ENCODE measurements at places on chromosomes 12 and 14.

DNA sequence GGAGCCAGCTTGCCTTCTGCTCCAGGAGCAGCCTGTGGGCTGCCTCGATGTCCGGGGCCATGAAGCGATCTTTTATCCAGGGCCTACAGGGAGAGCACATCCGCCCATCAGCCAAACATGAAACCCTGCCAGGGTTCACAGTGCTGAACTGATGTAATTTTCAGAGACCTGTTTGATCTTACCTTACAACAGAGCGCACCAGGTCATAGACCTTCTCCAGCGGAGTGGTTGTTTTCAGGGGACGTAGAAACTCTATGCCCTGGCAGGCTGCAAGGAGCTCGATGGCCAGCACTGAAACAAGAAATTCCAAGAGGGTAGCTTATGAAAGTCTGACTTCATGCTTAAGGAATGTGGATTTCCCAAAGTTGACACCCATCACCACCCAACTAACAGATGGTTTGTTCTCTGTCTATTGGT lies 19.7 kb downstream of the HAL start:
- DNase-seq = peak; percentile 24

DNA sequence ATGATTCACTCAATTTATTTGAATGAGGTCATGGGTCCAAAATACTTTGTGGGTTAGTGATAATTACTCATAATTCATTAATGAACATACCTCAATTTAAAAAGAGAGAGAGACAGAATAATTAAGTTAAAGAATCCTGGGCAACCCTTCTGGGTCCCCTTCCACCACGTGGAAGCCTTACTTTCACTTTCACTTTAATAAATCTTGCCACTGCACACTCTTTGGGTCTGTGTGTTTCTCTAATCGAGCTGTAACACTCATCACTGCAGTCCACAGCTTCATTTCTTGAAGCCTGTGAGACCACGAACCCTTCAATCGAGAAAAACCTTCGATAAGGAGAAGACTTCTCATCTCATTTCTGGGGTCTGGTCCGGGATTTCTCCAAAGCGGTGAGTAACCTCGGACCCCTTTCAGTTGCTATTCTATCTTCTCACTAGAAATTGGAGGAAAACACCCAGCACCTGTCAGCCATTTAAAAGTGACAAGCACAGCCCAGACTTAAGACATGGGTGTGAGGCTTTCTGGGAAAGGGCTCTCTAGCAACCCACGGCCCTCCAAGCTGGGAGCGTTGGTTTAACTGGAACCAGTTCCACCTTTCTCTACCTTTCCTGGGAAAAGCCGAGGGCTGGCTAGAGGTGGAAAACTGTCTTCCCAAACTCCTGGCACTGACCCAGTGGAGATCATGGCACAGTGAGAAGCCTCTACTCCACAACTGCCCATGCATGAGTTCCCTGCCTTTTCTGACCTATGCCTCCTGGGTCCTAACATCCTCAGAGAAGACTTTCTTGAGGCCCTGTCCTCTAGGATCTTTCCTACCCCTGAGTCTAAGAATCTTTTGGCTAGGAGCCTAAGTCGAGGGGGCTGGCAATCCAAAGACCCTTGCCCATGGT lies 148.8 kb upstream of the ATF7IP start:
- DNase-seq = no peak

DNA sequence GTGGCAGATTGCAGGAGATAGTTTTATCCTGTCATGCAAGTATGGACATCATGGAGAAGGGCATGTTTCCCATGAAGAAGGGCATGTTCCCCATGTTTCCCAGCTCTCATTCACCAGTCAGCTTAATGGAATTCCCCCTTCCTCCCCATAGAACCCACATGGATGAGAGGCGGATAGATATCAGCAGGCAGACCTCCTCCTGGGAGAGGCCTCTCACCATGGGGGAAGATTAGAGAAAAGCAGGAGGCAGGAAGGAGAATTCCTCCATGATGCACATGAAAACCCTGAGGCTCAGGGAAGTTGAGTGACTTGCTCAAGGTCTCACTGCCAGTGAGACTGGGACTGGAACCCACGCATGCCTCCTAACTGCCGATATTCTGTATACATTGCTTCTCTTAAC lies 92.9 kb upstream of the FOXN3 start:
- DNase-seq = no peak

DNA sequence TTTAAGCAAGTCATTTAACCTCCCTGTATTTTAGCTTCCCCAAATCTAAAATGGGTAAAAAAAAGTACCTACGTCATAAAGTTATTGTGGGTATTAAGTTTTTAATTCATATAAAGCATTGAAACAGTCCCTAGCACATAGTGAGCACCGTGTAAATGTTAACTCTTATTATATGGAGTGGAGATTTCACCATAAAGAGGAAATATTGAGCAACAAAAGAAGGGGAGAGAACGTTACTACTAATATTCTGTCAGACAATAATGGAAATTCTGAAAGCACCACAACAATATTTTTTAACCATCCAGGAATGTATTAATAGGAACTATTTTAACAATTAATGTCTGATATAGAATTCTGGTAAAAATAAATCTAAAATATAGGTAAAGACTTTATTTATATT lies 7.8 kb upstream of the CD163L1 start:
- DNase-seq = no peak

GRCh38 chr12:76533331-76533730 lies 26.2 kb downstream of the OSBPL8 start:
- DNase-seq = no peak

- DNase-seq = no peak
Measured at GRCh38 chr12:78034025-78034424, 203.3 kb downstream of the NAV3 start.

DNA sequence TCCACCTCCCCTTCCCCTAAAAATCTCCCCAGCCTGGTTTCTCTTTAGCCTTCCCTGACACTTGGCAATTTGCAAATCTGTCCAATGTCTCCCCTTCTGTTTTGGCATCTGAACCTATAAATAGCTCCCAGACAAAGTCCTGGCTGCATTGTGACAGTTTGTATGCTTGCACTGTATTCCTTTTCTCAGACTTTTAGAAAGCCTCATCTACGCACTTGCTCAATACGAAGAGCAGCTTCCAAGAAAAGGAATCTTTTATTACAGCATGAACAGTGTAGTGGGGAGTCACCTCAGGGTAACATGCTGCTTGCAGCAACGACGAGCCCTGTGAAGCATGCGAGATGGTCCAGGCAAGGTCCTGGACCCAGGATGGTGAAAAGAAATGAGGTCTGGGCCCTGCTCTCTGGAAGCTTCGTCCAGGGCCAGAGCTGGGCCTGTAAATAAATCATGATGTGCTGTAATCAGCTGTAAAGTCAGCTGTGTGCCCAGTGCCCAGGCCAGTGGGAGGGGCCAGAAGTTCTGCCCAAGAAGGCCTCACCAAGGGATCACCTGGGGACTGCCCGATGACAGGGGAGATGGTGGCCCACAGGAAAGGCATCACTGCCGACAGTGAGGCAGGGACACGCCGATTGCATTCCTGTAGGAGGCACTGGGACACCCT lies 88.3 kb downstream of the RIN3 start:
- no peak for DNase-seq

- no peak for DNase-seq
Measured at GRCh38 chr12:125193376-125194152, 128.3 kb downstream of the AACS start.

DNA sequence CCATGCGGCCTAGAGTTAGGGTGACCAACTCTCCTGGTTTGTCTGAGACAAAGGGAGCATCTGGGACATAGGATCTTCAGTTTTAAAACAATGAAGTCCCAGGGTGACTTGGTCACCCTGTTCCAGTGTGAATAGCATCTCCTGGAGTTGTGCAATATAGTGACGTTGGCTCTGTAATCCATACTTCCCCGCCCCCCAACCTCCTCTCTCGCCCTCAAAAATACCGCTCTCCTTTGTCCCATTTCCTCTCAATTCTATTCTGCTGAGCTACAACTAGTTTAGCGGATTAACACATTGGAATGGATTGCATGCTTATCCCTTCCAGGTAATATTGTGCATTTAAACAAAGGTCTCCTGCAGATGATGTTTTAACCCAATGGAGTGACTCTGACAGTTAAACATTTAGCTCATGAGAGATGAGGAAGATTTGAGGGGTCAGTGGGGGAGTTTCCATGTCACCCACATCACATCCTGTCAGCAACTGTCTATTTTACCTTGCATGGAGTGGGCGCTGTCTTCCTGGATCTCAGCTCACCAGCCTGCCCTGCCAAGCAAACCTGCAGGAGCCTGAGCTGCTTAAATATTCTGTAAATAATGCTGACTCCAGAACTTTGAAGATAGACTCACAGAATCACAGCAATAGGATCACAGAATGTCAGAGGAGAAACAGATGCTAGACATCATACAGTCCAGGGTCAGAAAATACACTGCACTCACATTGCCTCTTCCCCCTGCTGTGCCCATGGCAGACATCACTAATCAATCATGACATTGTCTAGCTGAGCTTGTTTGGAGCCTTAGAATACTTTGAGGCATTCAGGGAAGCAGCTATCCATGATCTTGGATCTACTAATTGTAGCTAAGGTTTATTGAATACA lies 43.0 kb downstream of the MAP1LC3B2 start:
- DNase-seq = no peak

DNA sequence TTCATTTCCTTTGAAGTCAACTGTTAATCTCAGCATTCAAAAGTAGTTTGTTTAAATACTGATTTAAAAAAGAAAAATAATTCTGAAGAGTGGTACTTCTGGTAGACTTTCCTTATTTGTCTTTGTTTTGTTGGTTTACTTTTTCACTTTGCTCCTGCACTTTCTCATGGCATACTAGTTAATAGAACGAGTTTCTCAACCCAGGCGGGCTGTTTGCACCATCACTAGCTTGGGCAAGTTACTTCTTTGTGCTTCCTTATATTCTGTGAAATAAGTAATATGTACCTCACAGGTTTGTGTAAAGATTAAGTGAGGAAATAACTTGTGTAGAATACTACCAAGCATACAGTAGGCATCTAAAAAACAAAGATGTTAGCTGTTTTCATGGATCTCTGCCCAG lies 45.5 kb downstream of the SLC38A6 start:
- DNase-seq = no peak

DNA sequence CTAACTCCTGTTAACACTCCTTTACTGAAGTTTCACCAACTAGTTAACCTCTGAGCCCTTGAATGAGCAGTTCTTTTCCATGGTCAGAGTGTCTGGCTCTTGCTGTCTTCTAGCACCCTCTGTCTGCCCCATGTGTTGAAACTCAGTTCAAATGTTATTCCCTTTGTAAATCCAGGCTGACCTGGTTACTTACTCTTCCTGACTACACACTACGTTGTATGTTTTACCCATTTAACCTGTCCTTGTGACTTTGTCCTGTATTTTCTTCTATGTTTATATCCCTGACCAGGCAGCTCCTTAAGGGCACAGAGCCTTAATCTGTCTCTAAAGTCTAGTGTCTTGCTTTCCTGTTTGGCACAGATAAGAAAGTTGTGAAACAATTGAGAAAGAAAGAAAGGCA lies 389.0 kb upstream of the RPL10L start:
- no peak for DNase-seq

GRCh38 chr14:95835121-95835730 lies 41.4 kb upstream of the TUNAR start:
- no peak for DNase-seq

- DNase-seq = no peak
Measured at GRCh38 chr14:20631023-20631879, 10.2 kb downstream of the OR6S1 start.

GRCh38 chr14:99574099-99574880 lies 29.7 kb downstream of the CCDC85C start:
- peak; percentile 58 for DNase-seq

- no peak for DNase-seq
Measured at GRCh38 chr12:1182069-1182468, 191.0 kb downstream of the ERC1 start.

DNA sequence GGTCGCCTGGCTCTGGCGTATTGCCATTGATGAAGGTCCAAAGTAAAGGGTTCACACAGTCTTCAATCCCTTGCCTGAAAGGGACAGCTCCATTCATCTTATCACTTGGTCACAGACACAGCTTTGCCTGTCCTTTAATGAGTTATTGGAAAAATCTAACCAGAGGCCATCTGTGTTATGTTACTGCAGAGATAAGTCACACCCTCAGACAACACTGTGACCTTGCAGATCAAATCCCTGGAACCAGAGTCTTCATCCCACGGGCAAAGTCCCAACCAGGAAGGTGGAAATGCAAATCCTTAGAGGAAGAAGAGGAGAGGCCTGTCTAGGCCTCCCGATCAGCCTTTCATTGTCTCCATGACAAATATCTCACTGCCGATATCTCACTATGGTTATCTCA lies 68.3 kb upstream of the SCN8A start:
- no peak for DNase-seq

DNA sequence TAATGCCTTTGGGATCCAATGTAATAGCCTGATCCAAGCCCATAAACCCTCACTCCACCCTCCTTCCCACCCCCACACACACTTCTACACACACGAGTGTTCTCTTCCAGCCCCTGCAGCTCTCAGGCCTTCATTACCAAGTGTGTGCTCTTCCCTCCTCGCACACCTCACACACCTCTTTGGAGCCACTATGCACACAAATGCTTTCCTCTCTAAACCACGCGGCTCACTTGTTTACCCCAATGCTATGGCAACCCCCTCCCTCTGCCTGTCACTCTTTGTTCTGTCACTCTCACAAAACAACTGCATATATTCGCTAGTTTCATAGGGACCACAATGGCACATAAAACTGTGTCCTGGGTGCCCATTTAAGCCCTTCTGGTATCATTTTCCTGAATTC lies 35.1 kb downstream of the PPP2R5E start:
- no peak for DNase-seq

DNA sequence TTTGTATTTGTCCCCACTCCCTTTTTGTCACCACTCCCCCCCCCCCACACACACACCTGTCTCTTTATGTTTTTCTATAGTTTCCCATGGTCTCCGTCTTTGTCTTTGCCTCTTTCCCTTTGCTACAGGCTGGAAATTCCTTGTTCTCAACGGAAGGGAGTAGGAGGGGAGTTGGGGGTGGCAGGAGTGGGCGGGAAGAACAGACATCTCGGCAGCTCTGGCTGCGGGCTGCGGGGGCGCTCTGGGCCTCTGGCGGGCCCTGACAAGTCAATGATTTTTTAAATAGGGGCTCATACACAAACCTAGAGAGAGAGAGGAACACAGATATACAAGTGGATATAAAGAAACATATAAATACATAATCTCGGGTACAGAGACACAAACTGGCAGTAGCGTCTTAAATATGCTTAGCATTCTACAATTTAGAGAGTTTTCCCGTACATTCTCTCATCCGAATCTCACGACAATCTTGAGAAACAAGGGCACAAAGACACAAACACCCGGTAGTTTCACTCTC lies 2.4 kb upstream of the NAB2 start:
- DNase-seq = peak; percentile 48
